Stimulated activated CD4-positive, alpha-beta T cell treated with anti-CD3 and anti-CD28 coated beads, Interleukin-2, amount 100 ng/mL, for 24 hours (primary cell): ENCODE measurements at places on chromosomes 12 and 14.

GRCh38 chr12:51055060-51055459 lies 6.9 kb downstream of the LETMD1 start:
- no peak for DNase-seq

DNA sequence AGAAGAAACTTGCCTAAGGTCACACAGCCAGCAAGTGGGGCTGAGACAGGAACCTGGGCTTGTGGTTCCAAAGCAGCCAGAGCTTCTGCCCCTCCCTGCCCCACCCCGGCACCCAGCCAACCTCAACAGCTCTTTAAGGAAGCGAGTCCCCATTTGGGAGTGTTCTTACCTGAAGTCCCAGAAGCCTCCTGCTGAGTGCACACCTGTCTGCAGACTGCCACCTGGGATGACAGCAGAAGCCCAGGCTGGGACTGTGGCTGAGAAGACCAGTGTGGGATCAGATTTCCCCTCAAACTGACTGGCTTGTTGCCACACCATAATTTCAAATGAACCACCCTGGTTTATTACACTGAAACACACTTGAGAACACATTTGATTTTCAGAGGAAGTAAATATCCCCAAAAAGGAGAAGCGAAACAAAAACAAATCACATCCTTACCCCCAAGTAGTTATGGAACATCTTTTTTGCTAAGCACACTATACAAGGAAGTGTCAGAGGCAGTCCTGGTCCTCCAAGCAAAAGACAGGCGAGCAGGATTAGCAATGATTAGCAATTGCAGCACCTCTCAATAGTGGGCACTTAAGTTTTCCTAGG lies 6.3 kb upstream of the RIN3 start:
- DNase-seq = no peak

DNA sequence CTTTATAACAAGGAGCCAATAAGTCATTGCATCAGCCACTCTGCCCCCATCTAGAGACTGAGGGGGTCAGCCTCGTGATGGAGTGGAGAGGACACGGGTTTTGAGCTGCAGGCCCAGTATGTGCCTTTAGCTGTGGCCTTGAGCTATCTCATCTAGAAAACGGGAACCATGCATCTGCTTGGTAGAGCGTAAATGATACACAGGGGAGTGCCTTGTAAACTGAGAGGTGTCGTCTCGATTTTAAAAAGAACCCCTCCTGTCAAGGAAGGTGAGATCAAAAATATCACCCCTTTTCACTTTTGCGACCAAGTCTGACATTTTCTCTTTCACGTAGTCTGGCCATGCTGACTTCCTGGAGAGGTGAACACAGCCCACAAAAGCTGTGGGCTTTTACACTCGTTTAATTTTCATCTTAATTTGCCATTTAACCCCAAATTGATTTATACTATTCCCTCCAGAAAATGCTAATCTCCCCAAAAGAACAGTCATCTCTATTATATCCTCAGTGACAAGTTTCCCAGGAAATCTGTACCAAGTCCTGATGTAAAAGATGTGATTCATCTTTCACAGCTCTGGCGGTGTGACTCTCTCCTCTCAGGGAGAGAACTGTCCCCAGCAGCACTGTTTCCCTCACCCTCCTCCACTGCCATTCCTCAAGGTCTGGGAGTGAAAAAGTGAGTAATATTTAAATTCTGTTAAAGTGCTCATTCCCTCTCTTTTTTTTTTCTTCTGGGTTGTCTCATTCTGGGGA lies 30.6 kb downstream of the VCPKMT start:
- peak; percentile 65 for DNase-seq

DNA sequence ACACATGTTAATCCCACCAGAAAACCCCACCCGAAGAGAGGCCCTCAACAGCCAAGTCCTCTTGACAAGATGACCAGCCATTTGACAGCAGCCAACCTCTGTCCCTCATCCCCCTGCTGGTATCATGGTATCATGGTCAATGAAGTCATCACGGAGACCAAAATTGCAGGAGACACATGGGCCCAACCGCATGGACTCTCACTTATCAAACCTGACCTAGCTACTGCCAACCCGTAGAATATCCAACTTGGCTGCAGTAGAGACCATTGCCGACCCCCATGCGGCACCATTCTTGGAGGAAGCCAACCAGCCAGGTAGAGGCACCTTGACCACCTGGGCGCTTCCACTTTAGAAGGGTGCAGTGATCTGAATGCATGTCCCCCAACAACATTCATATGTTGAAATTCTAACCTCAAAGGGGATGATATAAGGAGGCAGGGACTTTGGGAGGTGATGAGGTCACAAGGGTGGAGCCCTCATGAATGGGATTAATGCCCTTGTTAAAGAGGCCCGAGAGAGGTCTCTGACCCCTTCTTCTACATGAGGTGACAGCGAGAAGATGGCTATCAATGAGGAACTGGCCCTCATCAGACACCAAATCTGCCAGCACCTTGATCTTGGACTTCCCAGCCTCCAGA lies 33.3 kb downstream of the DIO3 start:
- no peak for DNase-seq

GRCh38 chr12:98509063-98509462 lies 6.3 kb upstream of the TMPO start:
- DNase-seq = no peak

DNA sequence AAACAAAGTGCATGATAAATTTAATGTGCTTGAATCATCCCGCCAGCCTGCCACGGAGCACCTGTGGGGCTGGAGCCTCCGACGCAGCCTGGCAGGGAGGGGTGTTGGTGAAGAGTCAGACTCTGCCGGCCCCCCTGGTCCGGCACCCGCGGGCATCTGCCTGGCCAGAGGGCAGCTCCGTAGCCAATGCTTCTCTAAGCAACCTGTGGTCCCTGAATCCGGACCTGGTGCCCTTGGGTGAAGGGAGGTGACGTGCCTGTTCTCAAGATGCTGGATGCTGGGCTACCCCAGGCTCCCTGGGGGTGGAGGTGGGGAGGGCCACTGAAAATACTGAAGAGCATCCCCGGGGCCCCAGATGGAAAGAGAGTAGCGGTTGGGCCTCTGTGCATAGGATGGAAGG lies 158.6 kb upstream of the C14orf180 start:
- peak; percentile 11 for DNase-seq

DNA sequence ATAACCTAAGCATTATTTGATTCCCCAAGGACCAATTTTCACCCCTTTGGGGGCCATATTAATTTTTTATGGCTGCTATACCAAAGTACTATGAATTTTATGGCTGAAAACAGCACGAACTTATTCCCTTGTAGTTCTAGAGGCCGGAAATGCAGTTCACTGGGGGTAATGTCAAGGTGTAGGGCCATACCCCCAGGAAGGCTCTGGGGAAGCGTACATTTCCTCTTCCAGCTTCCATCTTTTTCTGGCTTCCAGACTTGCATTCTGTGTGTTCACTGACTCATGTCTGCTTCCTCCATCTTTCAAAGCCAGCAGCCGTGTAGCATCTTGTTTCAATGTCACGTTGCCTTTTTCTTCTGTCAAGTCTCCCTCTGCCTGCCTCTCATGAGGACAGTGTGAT lies 133.5 kb downstream of the BICD1 start:
- no peak for DNase-seq

DNA sequence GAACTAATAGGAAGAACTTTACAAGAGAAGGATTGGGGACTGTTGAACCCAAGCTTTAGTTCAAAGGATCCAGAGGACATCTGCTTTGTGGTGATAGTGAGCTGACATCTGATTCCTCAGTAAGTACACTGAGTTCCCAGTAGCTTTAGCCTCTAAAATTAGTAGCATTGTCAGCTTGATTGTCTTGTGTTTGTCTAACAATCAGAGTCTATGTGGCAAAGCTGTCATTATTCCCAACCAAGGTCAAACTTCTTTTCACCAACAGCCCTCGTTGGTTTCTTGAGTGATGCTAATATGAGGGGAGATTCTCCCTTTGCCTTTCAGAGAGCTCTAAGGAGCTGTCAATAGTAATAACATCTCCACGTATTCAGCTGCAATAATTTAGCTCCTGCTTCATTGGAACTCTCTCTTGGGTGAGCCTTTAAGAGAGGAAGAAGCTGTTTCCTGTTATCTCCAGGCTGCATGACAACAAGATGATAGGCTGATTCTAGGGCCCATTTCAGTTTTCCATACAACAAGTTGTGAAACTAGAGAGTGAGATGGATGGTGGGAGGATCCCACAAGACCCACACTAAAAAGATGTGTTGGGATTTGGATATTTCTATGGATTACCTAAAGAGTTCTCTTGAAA lies 46.7 kb downstream of the TGFB3 start:
- no peak for DNase-seq

GRCh38 chr14:20757965-20758364 lies 10.2 kb upstream of the EDDM3B start:
- peak; percentile 34 for DNase-seq

GRCh38 chr14:54370323-54371198 lies 26.2 kb upstream of the CDKN3 start:
- DNase-seq = no peak

DNA sequence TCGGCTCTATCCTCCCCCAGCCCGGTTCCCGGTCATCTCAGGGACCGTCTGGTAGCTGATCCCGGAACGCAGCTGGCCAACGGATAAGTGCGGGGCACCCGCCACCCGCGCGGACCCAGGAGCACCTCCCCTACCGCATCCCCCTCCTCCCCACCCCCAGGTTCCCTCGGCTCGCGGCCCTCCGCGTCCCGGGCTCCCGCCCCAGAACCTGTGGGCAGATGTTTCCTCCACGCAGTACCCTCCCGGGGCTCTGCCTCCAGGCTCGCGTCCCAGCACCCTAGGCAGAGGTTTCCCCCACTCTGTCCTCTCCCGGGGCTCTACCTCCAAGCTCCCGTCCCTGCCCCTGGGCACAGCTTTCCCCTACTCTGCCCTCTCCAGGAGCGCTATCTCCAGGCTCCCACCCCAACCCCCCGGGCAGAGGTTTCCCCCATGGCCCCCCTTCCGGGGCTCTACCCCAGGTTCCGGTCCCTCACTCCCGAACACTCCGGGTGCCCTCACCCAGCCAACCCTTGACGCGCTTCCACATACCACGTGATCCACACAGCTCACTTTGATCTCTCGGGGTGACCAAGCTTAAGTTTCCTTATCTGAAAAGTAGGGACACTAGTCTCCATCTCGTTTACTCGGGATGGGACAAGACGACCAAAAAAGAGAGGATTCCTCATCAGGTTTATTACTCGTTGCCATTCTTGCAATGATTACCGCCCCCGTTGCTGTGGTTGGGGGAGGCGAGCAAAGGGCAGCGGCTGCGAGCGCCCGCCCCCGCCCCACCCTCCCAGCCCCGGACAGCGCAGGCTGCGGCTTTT lies at the start of gene CCDC38:
Gene CCDC38, minus strand, starts transcription at position 91 of the 806 bp plus-strand sequence. CDS start 6,105 bp downstream, outside the sequence.
- DNase-seq = peak; percentile 84

GRCh38 chr12:5577211-5577612 lies 145.3 kb downstream of the NTF3 start:
- DNase-seq = no peak

DNA sequence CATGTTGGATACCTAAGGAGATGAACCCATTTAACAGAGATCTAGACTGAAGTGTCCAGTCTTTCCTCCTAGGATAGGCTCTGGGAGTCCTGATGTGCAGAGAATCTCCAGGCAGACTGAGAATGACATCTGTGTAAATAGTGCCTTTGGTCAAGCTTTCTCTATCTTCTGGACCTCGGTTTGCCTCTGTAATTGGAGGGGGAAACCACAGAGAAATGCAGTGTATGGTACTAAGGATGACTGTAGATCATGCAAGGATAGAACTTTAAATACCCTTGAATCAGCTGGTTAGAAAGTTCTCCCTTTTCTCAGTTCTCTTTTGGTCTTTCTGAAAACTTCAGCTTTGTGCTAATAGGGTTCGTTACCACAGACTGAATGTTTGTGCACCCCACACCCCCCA lies 112.2 kb downstream of the PTPN11 start:
- DNase-seq = no peak

DNA sequence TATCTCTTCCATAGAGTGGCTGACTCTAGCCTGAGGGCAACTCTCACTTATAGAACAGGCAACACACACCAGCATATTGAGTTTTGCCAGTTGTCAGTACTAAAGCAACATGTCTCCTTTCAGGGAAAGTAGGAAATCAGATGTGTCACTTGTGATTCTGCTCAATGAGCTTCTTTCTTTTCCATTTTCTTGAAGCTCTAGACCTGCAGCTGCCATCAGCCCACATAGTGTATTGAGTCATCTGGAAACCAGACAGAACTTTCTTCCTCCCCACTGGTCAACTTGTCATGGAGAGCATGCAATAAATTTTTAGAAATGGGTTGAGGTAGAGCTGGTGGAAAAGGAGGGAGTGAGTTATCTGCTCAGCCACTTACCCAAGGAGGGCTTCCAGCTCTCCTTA lies 209.0 kb upstream of the PLEKHG7 start:
- DNase-seq = no peak

- no peak for DNase-seq
These were observed 39.4 kb downstream of the PARP11 start for GRCh38 chr12:3833670-3834310.

GRCh38 chr14:86420131-86420530 lies 890.2 kb downstream of the FLRT2 start:
- no peak for DNase-seq

GRCh38 chr12:117402363-117402762 lies 40.9 kb upstream of the NOS1 start:
- DNase-seq = no peak

- DNase-seq = peak; percentile 90
These were observed 31.2 kb downstream of the TC2N start for GRCh38 chr14:91835920-91836843.

- DNase-seq = no peak
These were observed 31.7 kb downstream of the GRIP1 start for GRCh38 chr12:66647034-66647691.

GRCh38 chr12:1744932-1745331 lies 54.1 kb downstream of the ADIPOR2 start:
- DNase-seq = no peak

GRCh38 chr12:88225776-88226175 lies 83.7 kb downstream of the TMTC3 start:
- no peak for DNase-seq

DNA sequence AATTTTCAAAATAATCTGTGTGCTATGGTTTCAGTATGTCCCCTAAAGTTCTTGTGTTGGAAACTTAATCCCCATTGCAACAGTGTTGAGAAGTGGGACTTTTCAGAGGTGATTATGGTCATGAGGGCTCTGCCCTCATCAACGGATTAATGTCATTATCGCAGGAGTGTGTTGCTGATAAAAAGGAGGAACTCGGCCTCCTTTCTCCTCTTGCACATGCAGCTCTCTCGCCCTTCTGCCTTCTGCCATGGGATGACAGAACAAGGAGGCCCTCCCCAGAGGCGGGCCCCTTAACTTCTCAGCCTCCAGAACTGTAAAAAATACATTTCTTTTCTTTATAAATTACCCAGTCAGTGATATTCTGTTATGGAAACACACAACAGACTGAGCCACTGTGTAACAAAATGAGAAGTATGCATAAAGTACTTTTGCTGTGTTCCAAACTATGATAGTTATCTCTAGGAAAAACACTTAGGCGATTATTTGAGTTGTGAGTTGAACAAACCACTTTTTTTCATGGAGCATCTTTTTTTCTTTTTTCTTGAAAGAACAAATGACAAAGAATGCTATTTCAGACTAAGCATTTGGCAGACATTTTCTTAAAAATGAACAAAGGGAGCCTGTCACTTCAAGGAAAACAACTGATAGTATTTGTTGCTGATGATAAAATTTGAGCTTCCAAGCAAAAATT lies 134.8 kb upstream of the FUT8 start:
- DNase-seq = no peak

GRCh38 chr14:92789457-92790089 lies 4.5 kb upstream of the GOLGA5 start:
- DNase-seq = no peak
